ENCODE measurements at places on chromosomes 12 and 14.

DNA sequence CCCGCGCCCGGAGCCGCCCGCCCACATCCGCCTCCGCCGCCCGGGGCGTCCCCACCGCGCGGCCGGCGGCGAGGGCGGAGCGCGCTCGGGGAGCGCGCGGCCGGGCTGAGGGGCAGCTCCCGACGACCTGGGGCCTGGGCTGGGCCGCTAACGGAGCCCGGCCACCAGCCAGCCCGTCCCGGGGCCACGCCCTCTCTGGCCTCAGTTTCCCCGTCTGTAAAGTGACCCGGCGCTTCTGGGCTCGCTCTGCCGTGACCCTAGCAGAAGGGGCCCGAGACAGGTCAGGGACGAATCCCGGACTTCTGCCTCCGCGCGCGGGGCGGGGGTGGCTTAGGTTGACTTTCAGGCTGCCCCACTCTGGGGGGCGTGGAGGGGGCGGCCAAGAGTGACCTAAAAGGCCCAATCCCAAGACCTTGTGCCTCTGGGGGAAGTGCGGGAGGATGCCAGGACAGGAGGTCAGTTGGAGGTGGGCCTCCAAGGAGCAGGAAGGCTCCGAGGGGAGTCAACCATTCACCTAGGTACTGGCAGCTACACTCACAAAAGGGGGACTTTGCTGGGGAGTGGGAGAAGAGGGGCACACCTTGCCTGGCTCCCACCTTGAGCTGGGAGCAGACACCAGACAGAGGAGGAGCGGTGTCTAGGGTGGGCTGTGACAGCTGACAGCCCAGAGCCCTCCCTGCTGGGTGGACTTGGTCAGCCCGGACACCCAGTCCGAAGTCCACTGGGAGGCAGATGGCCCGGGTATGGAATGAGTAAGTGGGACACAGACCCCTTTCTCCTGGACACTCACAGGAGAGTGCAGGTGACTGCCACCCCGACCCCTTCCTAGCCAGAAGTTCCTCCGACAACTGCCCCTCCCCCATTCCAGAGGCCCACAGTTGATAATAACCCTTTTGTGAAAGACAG is 486 bp upstream of the AKT1 start:
- ATAC-seq = peak; percentile 73

DNA sequence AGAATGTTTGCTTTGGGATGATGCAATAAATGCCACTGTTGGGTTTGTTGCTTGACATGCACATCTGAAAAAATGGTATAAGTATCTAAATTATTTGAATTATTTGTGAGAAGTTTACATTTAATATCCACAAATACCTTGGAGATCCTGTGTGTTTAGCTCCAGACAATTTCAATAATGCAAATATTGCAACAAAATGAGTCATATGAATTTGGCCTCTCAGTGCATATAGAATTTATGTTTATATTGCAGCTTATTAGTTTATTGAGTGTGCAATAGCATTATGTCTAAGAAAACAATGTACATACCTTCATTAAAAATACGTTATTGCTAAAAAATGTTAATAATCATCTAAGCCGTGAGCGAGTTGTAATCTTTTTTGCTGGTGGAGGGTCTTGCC is 153.3 kb downstream of the FSCB start:
- no peak for ATAC-seq

- no peak for ATAC-seq
These were observed 6.0 kb downstream of the ORAI1 start for GRCh38 chr12:121632069-121632970.

- ATAC-seq = no peak
These were observed 25.9 kb upstream of the STAB2 start for GRCh38 chr12:103561174-103561573.

GRCh38 chr12:57146092-57146491 is 1.3 kb downstream of the LRP1-AS start:
- ATAC-seq = no peak

GRCh38 chr12:78210894-78211302 is 380.2 kb downstream of the NAV3 start:
- no peak for ATAC-seq

- ATAC-seq = no peak
These were observed 424 bp downstream of the BBOF1 start for GRCh38 chr14:74019408-74020137.

DNA sequence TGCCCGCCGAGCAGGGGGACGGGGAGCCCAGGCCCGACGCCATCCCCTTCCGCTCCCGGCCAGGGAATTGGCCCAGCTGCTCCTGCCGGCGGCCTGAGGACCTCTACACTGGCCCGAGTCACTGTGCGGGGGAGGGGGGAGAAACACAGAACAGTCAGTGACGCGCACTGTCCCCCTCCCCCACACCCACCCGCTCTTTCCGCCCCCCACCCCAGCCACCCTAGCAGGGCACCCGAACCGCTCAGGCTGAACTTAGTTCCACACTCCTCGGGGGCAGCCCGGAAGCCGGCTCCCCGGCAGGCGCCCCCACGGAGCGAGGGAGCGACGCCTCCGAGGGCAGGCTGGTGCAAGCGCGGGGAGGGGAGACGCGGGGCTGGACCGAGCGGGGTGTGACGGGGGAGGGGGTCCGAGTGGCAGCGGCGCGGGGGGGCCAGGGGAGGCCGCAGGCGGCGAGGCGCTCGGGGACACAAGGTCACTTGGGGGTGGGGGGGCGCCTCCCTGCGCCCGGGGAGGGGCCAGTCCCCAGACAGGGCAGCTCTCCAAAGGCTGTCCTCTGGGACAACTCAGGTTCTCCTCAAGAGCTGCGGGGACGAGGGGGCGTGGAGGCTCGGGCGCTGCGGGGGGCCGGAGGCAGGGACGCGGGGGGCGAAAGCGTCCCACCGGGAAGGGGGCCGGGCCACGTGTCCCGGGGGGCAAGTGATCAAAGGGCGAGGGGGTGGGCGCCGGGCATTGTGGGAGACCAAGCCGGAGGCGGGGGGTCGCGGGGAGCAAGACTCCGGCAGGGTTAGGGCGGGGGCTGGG is 648 bp downstream of the CHD4 start:
- peak; percentile 21 for ATAC-seq

DNA sequence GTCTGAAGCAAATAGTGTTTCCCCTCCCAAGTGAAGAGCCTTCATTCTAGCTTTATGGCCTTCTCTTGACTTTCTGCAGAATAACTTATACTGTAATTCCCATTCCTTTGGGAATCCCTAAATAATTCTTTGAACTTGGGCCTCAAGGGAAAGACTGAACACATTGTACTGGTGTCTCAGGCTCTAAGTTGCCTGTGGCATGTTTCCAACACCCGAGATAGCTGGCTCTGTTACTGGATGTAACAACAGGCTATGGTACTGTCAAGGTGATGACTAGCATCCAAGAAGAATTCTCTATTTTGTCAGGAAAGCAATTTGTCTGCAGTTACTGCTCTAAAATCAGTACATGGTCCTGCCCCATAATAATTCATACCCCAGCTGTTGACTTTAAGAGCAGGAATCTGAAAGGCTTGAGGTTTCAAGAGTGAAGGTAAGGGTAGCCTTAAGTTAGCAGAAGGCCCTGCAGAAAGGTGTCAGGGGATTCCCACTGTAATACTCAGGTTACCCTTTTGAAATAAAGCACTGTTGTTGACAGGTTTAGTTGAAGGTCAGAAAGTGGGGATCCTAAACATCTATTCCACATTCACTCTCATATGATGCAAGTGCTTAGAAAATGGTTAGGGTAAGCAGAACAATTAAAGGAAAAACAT is 5.2 kb downstream of the GPX2 start:
- ATAC-seq = no peak

- ATAC-seq = no peak
These were observed 437.6 kb downstream of the RERGL start for GRCh38 chr12:17652436-17652835.

GRCh38 chr12:104966677-104967076 is 8.6 kb upstream of the SLC41A2 start:
- no peak for ATAC-seq

GRCh38 chr12:98578821-98579220 is 14.7 kb upstream of the SLC25A3 start:
- no peak for ATAC-seq

- ATAC-seq = no peak
These were observed 2.9 kb downstream of the RFX4 start for GRCh38 chr12:106585521-106586277.

- ATAC-seq = no peak
These were observed 2.3 kb downstream of the DGKA start for GRCh38 chr12:55933169-55933798.

DNA sequence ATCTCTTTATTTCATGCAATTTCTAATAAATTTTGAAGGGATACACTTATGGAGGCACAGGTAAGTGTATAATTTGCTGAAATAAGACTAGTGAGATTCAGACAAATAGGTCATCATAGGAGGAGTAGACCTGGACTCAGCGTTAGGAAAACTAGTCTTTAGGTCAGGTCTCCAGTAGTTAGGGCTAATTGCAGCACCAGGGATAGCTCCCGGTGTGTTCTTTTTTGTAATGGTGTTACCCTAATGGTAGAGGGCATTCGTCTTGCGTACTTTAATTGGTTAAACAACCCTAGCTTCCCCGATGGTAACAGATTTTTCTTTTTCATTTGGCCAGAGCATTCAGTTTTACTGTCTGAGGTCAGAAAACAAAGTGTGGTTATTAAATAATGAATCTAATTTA is 64.9 kb downstream of the ARID2 start:
- no peak for ATAC-seq

DNA sequence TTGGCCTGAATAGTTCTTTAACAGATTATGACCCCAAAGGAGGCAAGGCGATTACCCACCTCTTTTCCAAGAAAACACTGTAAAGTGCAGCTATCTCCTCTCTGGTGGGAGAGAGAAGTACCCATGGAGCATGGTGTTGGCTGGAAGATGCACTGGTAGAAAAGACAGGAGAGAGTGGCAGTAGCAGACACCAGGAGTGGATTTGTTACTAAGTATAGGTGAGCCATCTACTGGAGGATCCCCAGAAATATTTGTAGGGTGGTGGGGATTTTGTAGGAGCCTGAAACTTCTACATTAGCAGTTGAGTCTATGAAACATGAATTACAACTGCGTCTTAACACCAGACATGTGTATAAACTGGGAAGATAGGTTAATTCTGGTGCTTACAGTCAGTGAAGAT is 148.0 kb downstream of the SLC38A4 start:
- no peak for ATAC-seq

DNA sequence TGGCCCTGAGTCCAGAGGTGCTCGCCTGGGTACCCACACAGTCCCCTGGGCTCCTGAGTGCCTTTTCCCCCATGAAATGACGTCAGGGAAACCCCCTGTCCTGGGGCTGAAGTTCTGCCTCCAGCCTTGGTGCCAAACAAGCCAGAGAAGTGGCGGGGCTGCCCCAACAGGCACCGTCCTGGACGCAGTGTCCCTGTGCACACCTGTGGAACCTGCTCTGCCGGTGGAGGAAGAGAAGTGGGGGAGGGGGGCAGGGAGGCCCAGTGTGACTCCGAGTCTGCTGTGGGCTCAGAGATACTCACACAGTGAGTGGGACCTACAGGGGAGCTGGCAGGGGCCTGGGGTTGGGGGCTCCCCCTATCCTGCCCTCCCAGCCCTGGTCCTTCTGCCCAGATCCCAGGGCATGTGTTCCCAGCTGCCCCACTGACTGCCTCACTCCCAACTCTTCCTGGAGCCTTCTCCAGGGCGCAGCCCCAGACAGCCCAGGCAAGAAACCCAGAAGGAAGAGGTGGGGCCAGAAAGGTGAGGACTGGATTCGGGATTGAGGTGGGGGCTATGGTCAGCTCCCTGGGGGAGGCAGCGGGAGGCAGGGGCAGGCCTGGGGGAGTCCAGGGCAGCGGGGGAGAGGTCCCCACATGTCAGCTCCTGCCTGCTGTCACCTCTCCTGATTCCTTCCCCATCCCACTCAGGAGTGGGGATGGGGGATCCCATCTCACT is 24.7 kb downstream of the CCDC85C start:
- ATAC-seq = no peak

DNA sequence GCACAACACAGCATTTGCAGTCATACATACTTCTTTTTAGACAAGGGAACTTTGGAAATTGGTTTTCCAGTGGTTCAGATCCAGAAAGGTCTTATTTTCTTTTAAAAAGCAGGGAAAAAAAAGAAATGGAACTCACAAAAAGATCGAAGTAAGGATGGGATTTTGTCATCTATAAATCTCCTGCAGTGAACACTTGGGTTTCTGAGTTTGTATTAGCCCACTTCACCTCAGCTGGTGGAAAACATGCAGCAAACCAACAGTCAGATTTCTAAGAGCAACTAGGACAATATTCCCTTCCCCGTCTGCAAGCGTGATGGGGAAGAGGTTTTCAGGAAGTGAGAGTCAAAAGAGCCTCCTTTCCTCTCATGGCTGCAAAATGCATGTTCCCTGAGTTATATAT is 4.6 kb downstream of the MYF5 start:
- ATAC-seq = no peak

DNA sequence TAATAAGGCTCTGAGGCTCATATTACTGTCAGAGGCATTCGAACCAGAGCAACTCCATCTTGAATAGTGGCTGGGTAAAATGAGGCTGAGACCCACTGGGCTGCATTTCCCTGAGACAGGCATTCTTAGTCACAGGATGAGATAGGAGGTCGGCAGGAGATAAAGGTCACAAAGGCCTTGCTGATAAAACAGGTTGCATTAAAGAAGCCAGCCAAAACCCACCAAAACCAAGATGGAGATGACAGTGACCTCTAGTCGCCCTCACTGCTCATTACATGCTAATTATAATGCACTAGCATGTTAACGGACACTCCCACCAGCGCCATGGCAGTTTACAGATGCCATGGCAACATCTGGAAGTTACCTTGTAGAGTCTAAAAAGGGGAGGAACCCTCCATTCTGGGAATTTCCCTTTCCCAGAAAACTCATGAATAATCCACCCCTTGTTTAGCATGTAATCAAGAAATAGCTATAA is 18.1 kb upstream of the PRICKLE1 start:
- ATAC-seq = no peak

DNA sequence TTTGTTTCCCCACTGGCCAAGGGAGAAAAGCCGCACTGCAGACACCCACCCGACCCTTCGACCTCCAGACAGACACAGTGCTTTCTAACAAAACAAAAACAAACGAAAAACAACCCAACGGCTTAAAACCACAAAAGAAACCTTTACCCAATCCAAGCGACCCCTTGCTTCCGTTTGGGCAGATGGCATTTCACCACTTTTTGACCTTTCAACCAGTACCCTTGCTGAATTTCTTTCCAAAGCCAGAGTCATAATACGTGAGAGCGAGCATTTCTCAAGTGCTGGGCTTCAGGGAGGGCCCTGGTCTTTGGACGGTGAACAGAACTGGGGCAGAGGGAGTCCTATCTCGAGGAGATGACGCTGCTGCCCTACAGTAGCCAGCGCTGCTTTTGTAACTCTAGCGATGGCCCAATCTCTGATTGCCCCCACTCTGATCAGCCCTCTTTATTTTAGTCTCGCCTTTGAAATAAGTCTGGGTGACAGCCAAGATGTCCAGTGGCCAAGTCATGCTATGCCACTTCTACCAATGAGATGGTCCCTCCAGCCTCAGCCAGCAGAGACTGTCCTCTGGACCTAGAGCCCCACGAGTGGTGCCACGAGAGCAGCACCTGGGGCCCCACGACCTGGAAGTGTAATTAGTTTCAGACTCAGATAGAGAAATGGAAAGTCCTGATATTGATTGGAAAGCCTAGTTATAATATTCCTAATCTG is 21.9 kb upstream of the ADIPOR2 start:
- peak; percentile 22 for ATAC-seq

DNA sequence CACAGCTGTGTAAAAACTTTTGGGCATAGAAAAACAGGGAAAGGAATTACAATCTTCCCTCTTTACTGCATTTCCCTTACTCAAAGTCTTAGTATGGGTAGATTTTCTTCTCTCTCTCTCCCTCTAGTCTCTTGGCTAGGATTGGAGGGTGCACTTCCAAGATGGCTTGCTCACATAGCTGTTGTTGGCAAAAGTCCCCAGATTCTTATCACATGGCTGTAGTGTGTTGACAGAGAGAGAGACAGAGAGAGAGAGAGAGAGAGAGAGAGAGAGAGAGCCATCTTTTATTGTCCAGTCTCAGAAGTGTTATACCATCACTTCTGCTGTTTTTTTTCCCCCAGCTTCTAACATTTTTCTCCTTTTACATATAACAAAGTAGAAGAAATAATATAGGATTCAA is 6.3 kb upstream of the OR4E2 start:
- no peak for ATAC-seq

All from gastroesophageal sphincter (tissue), 4 donors.